Stimulated activated CD8-positive, alpha-beta memory T cell treated with anti-CD3 and anti-CD28 coated beads, Interleukin-4, amount 100 ng/mL, for 1 hour (primary cell): ENCODE measurements at places on chromosomes 3 and 15.

DNA sequence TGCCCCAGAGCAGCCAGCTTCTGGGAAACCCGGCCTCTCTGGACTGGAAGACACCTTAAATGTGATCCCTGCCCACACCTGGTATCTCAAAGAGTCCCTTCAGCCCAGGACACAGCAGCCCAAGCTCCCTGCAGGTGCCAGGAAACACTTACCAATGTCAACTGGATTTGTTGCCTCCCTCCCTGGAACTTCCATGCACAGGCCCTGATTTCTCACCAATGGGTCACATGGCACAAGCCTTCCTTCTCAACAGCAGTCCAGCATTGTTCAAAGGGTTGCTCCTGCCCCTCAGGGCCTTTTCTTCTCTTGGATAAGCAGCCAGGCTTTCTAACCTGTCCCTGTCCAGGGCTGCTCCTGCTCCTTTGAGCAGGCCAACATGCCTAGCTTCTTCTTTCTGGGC, 31.6 kb downstream of the ANP32A start:
- DNase-seq: no peak

DNA sequence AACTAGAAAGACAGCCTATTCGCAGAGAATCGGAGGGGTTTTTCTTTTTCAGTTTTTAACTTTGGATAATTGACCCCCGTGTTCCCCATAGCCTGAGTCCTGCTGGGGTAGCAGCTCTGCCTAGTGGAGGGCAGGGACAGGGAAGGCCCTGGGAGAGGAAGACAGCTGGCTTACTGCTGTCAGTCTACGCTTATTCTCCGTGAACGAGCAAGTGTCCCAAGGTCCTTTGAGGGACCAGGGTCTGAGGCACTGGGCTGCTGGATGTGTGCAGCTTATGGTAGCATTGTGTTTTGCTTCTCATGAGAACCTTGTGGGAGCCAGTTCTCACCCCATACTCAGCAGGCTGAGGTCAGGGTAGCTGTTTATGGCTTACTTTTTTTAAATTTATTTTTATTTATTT, 3.0 kb downstream of the LIMD1 start:
- no peak for DNase-seq

- no peak for DNase-seq
Measured at GRCh38 chr15:48358229-48359152, 27.3 kb downstream of the DUT start.

- DNase-seq: no peak
Measured at GRCh38 chr3:120129718-120130513, 35.7 kb upstream of the GSK3B start.

DNA sequence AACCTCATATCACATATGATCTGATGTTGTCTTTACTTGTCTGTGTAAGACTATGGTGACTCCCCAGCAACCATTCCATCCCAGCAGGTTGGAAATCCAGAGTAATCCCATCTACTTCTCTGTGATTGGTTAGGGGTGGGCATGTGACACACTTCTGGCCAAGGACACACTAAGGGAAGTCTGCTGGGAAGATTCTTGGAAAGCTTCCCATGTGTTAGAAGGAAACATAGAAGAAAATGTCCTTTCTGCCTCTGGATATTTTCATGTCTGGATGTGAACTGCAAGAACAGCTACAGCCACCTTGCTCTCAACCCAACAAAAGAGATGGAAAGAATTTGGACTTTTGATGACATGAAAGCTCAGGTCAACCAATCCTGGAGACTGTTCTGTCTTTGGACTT, 2.6 kb upstream of the UBE2Q2 start:
- no peak for DNase-seq

- no peak for DNase-seq
Measured at GRCh38 chr3:124157748-124158147, 165.8 kb upstream of the ROPN1 start.

DNA sequence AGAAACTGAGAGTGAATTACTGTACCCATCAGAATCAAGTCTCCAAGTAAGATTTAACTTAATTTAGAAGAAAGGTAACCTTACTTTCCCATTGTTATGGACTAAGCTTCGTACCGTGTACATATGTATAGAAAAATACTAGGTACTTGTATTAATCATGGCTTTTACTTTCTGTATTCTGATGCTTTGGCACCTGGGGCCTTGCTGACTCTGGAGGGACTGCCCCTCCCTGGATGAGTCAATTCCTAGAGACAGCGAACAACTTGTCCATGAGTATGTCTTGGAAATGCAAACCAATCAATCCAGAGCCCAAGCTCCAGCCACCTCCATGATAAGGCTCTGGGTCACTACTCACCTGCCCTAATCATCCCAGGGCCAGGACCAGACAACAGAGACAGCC, 50.0 kb upstream of the DGKG start:
- DNase-seq: no peak

- DNase-seq: no peak
Measured at GRCh38 chr3:125054449-125055329, 1.1 kb downstream of the HEG1 start.

DNA sequence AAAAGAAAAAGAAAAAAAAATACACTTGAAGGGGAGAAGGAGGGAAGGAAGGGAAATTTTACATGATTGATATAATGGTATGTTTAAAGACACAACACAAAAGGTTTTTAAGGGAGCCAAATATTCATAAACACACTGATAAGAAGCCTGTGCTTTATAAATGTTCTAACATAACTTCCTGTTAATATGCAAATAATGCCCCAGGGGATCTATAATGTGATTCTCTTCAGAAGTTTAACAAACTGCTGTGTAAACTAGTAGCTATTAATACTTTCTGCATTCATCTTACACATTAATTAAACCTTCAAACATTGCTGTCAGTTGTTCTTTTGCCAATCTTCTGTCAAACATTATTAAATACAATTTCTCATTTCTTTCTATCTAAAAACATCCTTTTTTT, 231.6 kb downstream of the TJP1 start:
- DNase-seq: no peak

DNA sequence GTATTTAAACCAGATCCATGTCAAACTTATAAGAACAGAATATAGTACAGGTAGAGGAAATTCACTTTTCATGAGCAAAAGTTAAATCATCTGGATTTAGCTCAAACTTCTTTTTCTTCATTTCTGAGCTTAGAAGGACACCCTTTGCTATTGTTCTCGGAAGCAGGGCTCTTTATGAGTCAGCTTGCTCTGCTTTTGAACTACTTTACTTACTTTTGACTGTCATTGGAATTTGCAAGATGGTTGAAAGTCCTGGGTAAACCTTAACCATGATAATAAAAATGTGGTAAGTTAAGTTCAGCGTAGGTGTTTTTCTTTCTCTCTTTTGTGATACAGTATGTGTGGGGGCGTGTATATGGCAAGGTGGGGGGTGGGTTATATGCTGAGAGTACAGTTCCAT, 312.7 kb upstream of the DPH6 start:
- no peak for DNase-seq

- no peak for DNase-seq
Measured at GRCh38 chr3:39086144-39086543, 21.3 kb downstream of the GORASP1 start.

DNA sequence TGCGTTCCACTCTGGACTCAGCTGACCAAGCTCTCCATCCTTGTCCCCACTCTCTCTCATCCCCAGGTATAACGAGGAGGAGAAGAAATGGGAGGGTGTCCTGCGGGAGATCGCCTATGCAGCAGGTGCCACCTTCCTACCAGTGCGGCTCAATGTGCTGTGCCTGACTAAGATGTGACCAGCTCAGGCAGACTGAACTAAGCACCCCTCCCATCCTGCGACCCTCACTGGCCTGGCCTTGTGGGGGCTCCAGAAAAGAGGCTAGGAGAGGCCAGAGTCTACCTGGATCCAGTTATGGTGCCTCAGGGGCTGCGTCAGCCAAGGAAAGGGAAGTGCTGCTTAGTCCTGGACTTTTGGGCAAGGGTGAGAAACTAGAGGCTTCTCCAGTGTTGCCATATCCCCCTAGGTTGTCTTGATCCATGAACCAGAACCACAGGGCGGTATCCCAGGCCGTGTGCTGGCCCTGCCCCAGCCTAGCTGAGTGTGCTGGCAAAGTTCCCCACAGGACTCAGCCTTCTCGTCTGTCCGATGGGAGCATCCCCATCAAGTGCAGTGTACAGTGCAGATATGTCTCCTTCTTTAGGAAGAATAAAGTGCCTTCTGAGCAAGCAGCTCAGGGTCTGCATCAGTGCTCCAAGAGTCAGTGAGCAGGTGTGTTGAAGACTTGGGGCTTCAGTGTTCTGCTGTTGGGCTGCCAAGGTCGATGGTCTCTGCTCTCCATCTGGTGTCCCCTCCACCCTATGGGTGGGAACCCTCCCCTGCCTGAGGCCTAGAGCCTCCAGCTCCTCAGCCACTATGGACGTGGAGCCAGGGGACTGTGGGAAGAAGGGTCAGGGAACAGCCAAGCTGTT, 6.7 kb downstream of the KLHL40 start:
- DNase-seq: no peak

DNA sequence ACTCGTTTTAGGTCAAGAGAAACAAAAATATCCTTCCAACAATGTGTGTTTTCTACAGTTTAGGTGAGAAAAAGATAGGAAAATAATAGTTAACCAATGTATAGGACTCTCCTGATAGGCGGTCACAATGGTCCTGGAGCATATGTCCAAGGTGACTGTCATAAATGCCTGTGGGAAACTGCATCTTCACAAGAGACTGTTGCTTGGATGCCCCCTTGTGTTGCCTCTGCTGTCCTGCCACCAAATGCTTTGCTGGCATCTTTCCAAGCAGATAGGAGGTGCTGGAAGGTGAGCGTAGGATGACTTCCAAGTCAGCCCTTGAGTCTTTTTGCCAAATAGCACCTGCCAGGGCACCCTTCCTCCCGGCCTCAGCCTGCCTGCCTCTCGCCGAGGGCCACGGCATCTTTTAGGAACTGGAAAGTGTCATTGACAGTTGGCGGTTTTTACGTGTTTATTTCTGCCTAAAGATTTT, 24.1 kb upstream of the SACM1L start:
- DNase-seq: no peak

- no peak for DNase-seq
Measured at GRCh38 chr3:10192953-10193691, 28.4 kb downstream of the IRAK2 start.

DNA sequence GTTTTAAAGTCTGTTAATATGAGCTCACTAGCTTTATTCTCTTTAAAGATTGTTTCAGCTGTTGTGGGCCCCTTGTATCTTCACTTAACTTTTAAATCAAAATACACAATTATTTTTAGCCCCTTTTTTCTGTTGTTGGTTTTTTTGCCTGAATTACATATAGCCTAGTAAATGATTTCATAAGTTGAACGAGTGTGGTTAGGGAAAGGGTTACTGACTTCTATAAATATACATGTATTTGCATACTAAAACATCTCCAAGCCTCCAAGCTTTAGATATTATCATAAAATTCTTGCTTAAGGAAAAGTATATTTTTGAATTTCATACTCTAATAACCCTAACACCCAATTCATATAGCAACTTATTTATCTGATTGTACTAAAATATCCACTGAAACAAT, 73.2 kb upstream of the ARL6 start:
- DNase-seq: no peak

GRCh38 chr3:52436500-52437149, 8.3 kb downstream of the SEMA3G start:
- DNase-seq: no peak

DNA sequence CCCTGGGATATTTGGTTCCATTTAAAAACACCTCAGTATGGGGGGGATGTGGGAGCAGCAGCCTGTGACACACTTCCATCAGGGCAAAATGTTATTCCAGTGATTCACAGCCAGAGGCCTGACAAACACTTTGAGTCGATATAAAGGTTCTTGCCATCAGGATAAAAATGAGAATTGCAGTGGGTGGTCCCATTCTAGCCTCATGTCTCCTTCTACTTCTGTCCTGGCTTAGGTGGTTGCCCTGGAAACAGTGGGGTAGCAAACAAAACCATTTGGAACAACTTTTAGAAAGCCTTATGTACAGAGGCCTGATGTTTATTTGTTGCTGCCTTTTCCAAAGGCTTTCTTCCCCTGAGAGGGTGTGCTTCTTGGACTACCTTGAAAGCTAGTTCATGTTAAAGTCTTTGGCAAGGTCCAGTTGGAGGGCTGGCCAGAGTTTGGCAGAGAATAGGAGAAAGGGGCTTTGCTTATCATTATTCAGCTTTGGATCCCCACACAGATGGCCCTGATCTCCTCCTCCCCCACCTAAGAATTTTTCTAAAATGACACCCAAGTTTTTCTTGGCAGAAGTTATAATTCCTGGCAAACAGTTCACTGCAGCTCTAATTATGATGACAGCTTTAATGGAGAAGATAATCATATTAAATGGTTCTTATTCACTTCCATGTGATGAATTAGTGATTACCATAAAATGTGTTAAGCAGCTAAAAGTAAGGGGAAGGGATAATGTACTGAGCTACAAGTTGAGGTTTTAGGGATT, 84.2 kb upstream of the ZNF280D start:
- no peak for DNase-seq

DNA sequence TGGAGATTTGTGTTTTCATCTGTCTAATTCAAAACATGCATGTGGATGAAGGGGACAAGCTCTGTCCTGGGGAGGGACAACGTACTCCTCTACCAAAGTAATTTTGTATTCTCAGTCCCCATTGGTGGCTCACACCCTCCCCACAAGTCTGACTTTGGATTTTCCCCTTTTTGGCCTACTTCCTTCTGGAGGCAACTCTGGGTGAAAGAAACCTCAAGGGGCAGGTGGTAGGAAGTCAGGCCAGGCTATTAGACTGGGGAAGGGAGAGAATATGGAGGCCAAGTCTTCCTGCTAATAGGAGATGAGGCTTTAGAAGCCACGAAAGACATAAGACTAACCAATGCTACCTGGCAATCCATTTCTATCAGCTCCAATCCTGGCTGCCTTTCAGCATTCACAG, 124.9 kb upstream of the RASGRP1 start:
- DNase-seq: no peak

- DNase-seq: no peak
Measured at GRCh38 chr3:39127269-39127907, 19.9 kb downstream of the TTC21A start.

DNA sequence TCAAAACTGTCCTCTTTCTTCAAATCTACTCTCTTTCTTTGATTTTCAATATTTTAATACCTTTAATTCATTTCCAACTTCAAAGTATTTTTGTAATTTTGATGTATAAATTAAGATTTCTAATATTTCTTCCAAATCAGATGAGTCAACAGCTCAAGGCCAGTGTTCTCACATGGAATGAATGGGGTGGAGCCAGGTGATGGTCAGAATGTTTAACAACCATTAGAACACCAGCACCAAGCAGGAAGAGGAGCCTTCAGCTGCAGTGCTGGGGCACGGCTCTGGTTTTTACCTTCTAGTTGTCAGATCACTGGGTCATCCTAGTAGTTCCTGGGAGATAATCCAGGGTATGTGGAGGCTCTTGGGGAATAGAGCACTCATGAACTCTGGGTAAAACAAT, 494.5 kb upstream of the PDZRN3 start:
- no peak for DNase-seq

- no peak for DNase-seq
Measured at GRCh38 chr15:73751511-73751898, 1.6 kb downstream of the INSYN1 start.
